ENCODE measurements at places on chromosomes 13 and 19.
A peak's percentile ranks its signal among the peaks of the same experiment; 100 is the strongest.

GRCh38 chr19:48530066-48530720 lies 18.6 kb upstream of the LMTK3 start:
- no peak for DNase-seq

DNA sequence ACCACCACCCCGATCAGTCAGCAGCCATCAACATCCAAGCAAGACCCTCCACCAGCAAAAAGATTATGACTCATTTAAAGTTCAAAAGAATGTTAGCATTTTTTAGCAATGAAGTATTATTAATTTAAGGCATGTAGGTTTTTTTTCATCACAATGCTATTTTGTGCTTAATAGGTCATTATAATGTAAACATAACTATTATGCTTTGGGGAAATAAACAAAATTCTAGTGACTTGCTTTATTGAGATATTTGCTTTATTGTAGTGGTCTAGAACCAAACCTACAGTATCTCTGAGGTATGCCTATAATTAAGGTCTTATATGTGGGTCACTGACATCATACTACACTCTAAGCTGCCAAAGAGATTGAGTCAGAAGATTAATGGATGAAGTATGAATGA lies 20.0 kb downstream of the KLF12 start:
- no peak for DNase-seq

DNA sequence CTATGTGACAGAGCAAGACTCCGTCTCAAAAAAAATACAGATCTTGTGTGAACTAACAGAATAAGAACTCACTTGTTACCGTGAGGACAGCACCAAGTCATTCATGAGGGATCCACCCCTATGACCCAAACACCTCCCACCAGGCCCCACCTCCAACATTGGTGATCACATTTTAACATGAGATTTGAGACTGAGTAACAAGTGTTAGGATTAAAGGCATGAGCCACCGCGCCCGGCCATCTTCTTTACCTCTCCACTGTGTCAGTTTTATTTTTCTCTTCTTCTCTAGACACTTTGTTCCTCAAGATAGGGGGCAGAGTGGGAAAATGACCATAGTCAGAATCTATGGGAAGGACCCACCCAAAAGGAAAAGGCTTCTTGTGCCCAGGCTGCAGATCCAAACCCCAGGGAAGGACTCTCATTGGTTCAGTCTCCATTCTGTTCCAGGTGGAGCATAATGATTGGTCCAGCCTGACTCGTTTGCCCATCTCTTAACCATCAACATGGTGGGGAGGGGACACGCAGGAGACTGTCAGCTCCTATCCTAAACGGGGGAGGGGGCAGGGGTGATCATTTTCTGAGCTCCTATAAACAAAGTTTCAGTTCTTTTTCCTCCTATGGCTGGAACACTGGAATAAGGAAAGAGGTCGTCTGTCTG lies 1.3 kb upstream of the CALM3 start:
- DNase-seq: no peak

DNA sequence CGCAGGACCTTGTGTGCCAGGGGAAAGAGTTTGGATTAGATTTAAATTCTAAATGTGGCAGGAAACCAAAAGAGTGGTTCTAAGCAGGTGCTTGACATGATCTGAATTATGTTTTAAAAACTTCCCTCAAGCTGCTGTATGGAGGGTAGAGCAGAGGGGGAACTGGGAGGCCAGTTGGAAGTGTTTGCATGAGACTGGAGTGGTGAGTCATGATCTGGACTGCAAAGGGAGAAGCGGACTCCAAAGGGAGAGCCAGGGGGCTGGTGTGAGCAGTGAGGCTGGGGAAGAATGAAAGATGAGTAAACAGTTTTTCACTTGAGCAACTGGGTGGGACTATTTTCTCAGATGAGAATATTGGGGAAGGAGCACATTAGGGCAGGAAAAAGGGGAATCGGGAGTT lies 206.1 kb downstream of the DNAJC15 start:
- no peak for DNase-seq

- peak; percentile 63 for DNase-seq
Observed at GRCh38 chr19:46722421-46723022, 5.6 kb upstream of the PRKD2 start.

GRCh38 chr13:95356916-95357315 lies 55.7 kb upstream of the ABCC4 start:
- no peak for DNase-seq

GRCh38 chr13:30140973-30141372 lies 166.4 kb downstream of the KATNAL1 start:
- DNase-seq: no peak

DNA sequence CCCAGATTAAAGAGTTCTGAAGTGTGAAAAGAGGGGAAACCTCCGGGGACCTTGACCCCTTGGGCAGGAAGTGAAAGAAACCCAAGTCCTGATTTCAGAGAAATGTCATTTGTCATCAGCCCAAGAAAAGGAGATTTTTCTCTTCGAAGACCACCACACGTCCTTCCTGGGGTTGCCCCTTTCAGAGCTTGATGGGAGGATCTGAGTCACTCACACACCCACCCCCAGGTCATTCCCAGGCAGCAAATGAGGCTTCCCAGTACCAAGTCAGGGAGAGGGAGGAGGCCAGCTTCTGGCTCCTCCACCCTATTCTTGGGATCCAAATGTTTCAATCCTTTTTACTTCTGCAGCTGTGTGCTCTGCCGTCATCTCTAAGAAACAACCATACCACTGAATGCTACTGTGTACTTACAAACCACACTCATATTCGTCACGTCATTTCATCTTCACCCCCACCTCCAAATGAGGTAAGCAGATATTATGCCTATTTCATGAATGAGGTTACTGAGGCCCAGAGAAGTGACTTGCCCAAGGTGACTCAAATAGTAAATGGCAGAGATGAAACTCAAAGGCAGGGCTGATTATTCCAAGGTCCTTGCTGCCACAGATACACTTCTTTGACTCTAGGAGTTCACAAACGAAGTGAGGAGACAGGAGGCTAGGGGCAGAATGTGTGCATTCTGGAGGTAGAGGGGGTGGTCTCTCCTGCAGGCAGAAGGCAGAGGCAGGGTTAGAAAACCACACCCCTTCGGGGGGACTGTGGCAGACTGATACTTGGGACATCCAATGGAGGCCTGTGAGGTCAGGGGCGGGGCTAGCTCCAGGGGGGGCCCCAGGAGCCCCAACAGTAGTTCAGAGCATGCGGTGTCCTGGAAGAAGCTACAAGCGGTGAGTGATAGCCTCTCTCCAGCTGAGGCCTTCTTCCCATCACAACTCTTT lies 5.0 kb upstream of the KMT2B start:
- DNase-seq: no peak

- no peak for DNase-seq
Observed at GRCh38 chr19:35088131-35088913, 27.3 kb upstream of the FXYD3 start.

DNA sequence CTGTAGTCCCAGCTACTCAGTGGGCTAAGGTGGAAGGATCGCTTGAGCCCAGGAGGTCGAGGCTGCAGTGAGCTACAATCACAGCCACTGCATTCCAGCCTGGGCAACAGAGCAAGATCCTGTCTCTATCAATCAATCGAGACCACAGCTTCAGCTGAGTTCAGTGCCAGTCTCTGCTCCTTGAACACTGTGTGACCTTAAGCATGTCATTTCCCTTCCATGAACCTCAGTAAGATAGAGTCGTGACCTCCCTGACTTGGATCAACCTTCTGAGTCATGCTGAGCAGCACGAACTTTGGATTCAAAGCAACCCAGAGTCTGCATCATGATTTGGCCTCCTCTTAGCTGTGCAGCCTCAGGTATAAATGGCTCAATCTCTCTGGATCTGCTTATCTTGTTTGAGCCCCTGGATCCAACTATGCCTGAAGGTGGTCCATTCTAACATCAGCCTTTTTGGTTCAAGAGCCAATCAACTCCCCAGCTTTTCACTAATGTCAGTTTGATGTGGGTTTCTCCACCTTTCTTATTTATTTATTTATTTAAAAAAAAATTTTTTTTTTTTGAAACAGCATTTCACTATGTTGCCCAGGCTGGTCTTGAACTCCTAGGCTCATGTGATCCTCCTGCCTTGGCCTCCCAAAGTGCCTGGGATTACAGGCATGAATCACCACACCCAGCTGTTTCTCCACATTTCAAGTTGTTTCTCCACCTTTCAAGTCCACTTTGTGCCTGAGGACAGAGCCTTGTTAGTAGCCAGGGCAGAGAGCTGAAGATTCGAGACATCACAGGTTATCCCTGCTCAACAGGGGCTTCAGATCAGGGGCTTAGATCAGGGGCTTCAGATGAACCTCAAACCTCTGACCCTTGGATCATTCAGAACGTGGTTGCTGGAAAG lies 26.4 kb downstream of the PTPRS start:
- no peak for DNase-seq

DNA sequence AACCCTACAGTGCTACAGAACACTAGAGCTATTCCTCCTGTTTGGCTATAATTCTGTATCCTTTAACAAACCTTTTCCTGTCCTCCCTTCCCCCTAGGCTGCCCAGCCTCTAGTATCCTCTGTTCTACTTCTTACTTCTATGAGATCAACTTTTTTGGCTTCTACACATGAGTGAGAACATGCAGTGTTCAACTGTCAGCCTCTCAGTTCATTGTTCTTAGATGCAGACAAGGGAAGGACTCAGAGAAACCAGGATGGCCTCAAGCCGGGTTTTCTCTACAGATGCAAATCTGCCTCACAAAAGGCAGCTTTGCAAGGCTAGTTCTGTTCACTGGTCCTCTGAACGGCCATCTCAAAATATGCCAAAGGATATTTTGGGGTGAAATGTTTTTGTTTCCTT lies 18.4 kb downstream of the AMER2 start:
- no peak for DNase-seq

GRCh38 chr19:10878253-10878652 lies 6.9 kb downstream of the CARM1 start:
- DNase-seq: no peak

DNA sequence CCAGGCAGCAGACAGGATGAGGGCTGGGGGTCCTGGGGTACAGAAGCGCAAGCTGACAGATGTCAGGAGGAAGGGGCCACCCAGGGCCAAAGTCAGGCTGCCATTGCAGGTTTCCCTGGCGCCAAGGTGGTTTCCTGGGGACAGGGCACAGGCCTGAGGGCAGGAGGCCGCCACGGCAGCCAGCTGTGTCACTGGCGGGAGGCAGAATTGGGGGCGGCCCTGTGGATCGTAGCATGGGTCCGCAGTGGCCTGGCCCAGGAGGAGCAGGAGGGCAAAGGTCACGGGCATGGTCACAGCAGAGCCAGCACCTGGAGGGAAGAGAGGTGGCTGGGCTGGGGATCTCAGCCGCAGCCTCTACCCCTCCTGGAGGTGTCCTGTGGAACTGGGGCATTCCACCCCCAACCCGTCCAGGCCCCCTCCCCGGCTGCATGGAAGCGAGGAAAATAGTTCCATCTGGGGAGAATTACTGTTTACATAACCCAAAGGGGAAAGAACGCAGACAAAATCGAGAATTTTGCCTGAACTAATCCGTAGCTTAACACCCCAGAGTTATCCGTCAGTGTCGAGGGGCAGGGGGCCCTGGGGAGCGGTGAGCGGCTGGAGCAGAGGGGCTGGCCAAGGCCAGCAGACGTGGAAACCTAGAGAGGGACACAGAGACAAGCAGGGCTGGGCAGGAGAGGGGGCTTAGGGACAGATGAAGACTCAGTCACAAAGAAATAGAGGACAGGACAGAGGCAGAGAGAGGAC lies 1.9 kb downstream of the NTN5 start:
- DNase-seq: no peak
